ENCODE measurements at places on chromosomes 11 and 22. TPM values are rescaled to one million over a fixed set of nuclear protein-coding genes. Genes with fewer than 3 reads are reported as not detected.

Gene PHOX2A
- not detected for total RNA-seq

- DNase-seq = no peak
Measured at GRCh38 chr22:49365191-49365837, 462.4 kb downstream of the BRD1 start.

Gene DERL3
- 0.57 TPM for total RNA-seq

DNA sequence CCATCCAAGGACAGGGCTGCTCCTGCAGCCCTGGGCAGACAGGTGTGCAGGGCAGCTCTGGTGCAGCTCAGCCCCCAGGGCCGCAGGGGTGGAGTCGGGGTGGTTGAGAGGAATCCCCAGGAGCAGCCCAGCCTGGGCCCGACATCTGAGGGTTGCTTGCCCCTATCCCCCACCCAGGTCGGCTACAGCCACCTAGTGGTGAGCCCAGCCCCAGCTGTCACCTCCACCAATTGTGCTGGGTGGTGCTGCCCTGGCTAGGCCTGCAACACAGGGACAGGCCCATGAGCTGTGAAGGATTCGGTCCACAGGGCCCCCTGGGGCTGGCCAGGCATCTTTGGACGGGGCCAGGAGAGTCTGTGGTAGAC, 29.6 kb downstream of the RTN4R start:
- peak; percentile 49 for DNase-seq

GRCh38 chr11:92739491-92739890, 230.0 kb upstream of the MTNR1B start:
- DNase-seq = no peak

GRCh38 chr22:32695451-32695891, 106.0 kb upstream of the TIMP3 start:
- DNase-seq = peak; percentile 79

Gene LRRC32
- total RNA-seq = 0.18 TPM

- DNase-seq = peak; percentile 85
Measured at GRCh38 chr11:85889676-85890579, 34.7 kb downstream of the CCDC83 start.

DNA sequence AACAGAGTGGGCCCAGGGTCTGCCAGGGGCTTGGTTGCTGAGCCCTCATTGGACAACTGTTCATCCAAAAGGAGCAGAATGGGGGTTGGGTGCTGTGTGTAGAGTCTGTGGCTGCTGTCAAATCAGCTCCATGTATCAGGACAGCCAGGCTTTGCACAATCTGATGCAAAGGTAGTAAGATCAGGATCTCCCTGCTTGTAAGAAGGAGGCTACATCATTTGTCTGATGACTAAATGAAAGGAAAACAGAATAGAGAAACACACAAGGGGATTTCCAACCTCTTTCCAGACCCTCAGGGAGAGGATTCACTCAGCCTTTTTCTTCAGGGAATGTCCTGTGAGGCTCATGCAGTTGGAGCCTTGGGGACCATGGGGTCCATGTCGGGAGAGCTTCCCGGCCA, 7.2 kb downstream of the MICAL2 start:
- peak; percentile 30 for DNase-seq

DNA sequence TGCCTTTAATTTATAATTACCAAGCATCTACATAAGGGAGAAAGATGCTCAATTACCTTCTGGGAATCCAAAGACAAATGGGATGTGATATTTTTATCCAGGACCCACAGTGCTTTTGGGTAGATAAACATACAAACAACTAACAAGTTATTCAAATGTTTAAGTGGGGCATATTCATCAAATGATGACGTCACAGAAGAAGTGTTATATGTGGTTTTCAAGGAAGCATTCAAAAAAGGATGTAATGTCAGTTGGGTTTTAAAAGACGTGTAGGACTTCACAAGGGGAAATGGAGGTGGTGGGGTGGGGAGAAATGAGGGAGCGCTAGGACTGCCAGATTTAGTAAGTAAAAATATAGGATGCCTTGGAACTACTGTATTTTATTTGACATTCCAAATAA, 915.9 kb downstream of the KCNA4 start:
- DNase-seq = no peak

Gene CALCA
- total RNA-seq = not detected

- no peak for DNase-seq
Measured at GRCh38 chr11:92580908-92581307, 356.3 kb downstream of the FAT3 start.

DNA sequence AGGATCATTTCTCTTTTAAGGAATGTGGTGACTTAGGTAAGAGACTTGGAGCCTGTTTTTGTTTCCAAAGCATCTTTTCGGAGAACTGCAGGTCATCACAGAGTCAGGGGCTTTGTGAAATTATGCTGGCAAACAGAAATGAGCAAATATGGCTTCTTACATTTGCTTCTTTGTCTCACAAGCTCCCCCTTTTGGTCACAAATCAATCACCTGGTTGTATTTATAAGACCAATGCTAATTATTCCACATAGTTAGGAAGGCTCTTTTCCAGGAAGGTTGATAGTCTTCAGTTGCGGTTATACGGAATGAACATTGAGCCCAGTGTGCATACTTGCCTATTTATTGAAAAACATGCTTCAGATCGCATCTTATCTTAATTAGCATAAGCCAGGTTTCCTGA, 34.6 kb upstream of the CEP126 start:
- DNase-seq = peak; percentile 52

Gene C22orf31
- not detected for total RNA-seq

- DNase-seq = peak; percentile 19
Measured at GRCh38 chr22:25282671-25283561, 63.5 kb downstream of the CRYBB2 start.

Gene BBS1
- total RNA-seq = 15.7 TPM

Gene CACNA1I
- total RNA-seq = not detected

Gene OR2AT4
- under 0.01 TPM for total RNA-seq

Gene MPPED1
- total RNA-seq = not detected

Gene GPHA2
- not detected for total RNA-seq

Gene LIF
- total RNA-seq = 33.3 TPM

- peak; percentile 52 for DNase-seq
Measured at GRCh38 chr22:28955817-28956216, 72.4 kb downstream of the ZNRF3 start.

DNA sequence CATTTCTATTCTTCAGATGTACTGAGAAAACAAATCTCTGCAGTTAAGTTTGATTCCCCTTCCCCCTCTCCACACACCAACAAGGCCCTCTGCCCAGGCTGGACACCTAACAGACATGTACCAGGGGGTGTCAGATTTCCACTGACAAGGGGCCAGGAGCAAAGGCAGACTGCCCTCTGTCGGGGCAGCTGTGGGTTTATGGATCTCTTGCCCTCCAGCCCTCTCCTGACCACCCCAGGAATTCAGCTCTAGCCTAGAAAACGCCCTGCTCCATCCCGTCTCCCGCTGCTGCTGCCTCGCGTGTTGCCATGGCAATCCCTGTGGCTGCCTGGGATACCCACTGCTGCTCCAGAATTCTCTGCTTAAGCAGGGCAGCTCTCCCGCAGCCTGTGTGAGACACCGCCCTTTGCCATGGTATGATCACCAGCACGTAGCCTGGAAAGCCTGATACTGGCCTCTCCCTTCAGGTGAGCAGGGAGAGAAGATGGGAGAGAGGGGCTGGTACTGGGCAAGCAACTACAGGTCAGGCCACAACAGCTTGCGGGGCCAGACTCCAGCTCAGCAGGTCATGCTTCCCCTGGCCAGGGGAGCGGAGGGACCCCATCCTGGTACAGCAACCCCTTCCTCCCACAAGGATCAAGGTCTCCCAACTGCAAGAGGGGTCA, 41.6 kb downstream of the BUD13 start:
- DNase-seq = no peak

Gene ASCL2
- total RNA-seq = not detected

Gene NOL12
- 92.3 TPM for total RNA-seq

DNA sequence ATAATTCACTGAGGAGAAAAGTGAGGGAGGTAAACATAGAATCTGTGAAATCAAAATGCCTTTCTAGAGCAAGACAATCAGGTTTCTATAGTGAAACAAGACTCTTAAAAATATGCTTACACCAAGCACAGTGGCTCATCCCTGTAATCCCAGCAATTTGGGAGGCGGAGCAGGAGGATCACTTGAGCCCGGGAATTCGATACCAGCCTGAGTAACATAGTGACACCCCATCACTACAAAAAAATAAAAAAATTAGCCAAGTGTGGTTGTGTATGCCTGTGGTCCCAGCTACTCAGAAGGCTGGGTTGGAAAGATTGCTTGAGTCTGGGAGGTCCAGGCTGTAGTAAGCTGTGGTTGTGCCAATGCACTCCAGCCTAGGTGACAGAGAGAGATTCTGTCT, 43.2 kb upstream of the ME3 start:
- DNase-seq = no peak

- no peak for DNase-seq
Measured at GRCh38 chr22:36447632-36448031, 33.8 kb downstream of the TXN2 start.

- peak; percentile 65 for DNase-seq
Measured at GRCh38 chr11:133078591-133079404, 453.5 kb downstream of the OPCML start.

DNA sequence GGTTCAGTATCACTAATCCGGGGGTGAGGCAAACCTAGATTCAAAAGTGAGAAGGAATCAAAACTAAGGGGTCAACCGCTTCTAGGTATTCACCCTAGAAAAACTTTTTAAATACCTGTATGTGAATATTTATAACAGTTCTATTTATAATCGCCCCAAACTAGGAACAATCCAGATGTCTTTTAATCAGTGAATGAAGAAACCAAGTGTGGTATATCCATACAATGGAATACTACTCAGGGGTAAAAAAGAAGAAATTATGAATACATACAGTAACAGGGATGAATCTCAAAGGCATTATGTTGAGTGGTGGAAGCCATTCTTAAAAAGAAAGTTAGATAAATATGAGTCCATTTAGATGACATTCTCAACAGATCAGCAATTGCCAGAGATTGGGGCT, 178.0 kb upstream of the BLID start:
- DNase-seq = no peak

DNA sequence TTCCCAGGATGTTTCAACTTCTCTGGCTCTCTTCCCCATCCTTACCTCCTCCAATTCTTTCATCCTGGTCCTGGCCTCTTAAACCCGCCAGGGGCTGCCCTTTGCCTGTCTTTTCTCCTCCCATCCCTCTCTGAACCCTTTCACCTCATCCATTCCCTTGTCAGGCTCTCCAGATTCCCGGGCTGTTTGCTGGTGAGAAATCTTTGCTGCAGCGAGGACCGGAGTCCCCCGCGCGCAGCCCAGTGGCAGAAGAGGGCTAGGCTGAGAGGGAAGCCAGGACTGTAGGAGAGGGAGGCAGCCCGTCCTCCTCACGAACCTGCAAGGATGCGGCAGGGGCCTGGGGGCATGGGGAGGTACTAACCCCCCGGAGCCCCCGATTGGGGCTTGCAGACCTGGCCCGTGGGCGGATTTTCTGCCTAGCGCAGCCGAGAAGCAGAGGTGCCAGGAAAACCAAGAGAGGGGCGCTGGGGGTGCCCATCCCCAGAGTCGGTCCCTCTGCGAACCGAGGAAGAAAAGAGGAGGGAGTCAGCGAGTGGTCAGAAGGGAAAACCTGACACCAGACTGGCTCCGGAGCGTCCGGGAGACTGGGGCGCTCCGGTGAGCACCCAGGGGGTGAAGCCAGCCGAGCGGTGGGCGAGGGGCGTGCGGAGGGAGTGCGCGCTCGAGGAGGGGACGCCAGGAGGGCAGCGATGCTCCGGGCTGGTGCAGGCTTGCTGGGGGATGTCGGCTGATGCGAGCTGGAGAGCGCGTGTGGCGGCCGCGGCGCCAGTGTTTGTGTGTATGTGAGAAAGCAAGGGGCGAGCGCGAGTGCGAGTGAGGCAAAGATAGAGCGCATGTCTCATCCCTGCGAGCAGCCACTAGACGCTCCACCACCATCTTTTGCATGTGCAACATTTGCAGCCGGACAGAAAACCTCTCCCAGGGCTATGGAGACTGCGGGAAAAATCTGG, at the start of gene GRIA4:
TSS of gene GRIA4 (plus strand) at position 242 of the 950 bp plus-strand sequence. CDS start 925 bp downstream, outside the sequence.
- DNase-seq = peak; percentile 54

Gene TMEM121B
- 0.21 TPM for total RNA-seq

- peak; percentile 89 for DNase-seq
Measured at GRCh38 chr11:117316197-117316961, at the start of gene BACE1. TSS of gene BACE1 (minus strand) at chr11:117316256. CDS start at chr11:117315795, 461 bp downstream.

Gene SYCE3
- total RNA-seq = not detected

- DNase-seq = no peak
Measured at GRCh38 chr11:94825481-94825880, 57.3 kb downstream of the AMOTL1 start.

GRCh38 chr22:32200752-32201151, 4.1 kb downstream of the RFPL2 start:
- DNase-seq = no peak

DNA sequence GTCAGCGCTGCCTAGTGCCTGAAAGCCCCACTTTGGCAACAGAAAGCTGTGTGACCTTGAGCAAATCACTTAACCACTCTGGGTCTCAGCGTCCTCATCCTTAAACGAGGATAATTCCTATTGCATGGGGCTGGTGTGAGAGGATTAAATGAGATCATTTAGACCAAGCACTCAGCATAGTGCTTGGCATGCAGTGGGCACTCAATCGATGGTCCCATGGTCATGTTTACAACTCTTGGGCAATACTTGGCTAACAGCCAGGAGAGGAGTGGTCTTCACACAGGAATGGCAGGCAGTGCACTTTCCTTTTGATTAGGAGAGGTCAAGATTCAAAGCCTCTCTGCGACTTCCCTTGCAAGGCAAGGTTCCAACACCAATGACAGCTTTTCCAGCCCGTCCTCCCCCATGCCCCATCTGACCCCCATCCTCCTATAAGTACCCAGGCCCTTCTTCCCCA, 14.1 kb downstream of the TNKS1BP1 start:
- DNase-seq = no peak

GRCh38 chr11:100703801-100704575, 16.9 kb downstream of the ARHGAP42 start:
- no peak for DNase-seq

- peak; percentile 23 for DNase-seq
Measured at GRCh38 chr22:36086170-36086490, 57.5 kb upstream of the RBFOX2 start.

DNA sequence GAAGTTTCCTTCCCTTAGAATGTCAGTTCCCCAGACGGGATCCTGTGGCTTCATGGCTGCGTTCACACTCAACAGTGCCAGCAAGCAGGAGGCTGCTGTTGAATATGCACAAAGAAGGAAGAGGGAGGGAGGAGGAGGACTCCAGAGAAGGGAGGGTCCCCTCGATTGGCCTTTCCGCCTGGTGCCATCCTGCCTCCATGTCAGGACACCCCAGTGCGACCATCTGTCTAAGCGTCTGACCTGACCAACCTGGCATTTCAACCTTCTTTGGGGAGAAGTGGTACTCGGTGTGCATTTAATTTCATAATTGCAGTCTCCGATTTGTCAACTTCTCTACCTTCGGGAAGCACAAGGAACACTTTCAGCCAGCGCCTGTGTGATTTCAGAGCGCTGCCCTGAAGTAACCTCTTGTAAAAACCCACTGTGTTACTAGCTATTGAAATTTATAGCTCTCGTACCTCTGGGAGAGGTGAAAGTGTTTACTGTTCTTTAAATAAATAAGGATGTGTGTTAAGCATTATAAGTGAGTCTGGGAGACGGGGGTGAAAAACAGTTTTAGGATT, 1491.9 kb downstream of the TBC1D22A start:
- no peak for DNase-seq
